Placental pericyte (primary cell): ENCODE measurements at places on chromosomes 2 and 18. TPM values are rescaled to one million over a fixed set of nuclear protein-coding genes. Genes with fewer than 3 reads are reported as not detected.

The DAW1 gene
- total RNA-seq, result 1.5 and 2.7 TPM in 2 replicates

The SPC25 gene
- total RNA-seq, result 0.44 and 7.6 TPM in 2 replicates

The CGREF1 gene
- total RNA-seq, result 0.88 TPM in 1 of 2 replicates, not detected in the other

The CRYBA2 gene
- not detected in 2 replicates for total RNA-seq

The MYOM1 gene
- 0.14 and 0.22 TPM in 2 replicates for total RNA-seq
